ENCODE measurements at places on chromosomes 2 and 18.

DNA sequence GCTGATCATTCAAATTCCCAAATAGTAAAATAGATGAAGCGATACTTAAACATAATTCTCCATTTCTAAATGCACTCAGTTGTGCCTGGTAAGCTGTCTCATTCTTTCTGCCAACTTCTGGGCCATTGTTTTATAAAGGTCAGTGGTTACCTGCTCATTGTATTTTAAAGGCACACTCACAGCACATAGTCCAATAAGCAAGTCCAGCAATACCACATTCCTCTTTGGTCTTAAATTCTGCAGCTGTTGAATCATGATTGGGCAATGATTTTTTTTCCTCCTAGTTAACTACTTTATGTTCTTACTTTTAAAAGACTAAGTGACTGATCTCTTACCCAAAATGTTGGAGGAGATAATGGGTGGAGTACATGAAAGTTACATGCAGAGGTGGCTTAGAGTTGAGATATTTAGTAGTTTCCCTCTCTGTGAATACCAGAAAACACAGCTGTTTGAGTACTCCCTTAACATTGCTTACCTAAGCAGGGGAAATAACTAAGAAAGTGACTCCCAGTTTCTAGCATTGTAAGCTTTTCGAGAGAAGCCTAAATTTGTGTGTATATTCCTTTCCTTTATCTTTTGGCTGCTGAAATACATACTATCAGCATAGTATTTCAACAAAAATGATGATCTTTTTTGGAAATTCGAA, 220.7 kb downstream of the CAMKMT start:
- DNase-seq, result no peak

DNA sequence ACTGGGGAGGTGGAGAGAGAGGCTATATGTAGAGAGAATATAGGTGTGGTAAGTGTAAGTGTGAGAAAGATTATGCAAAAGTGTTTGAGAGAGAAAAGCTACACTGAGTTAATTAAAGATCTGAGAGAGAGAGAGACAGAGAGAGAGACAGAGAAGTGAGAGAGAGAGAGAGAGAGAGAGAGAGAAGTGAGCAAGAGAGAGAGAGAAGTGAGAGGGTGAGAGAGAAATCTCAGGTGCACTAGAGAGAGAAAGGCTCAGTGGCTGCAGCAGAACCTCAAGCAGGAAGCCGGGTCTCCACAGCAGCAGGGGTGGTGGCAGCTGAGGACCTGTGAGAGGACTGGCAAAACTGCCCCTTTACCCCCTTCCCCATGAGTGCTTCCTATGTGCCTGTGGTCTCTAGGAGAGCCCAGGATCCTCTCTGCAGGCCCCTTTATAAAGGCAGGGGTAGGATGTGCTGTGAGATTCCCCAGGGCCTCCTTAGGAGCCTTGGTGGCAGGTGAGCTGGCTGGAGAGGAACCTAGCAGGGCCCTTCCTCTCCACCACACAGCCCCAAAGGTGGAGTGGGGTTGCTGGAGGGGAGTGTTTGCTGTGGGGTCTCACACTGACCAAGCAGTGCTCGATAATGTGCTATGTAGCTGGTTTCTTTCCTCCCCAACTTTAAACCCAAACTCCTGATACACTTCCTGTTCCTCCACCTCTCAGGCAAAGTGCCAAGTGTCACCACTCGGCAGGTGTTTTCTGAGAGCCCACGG, 52.6 kb downstream of the SLC4A5 start:
- no peak for DNase-seq

DNA sequence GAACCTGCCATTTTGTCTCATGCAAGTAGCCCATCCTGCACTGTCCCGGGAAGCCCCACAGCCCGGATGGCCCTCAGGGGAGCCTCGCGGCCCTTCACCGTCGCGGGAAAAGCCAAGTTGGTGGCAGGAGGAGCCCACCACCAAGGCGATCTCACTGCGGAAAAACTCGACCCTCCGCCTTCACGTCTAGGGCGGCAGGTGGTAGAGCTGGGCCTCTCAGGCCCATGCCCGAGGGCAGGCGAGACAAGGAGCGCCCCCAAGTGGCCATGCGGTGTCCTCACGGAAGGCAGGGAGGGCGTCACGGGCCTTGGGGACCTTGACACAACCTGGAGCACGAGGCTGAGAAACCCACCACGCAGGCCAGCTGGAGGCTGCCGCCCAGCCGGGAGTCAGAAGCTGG, 34.8 kb upstream of the SKA1 start:
- no peak for DNase-seq

- no peak for DNase-seq
Measured at GRCh38 chr2:24174851-24175277, at the start of gene FAM228A. Gene FAM228A (plus strand): TSS chr2:24175053. CDS start chr2:24175481, 428 bp downstream.

DNA sequence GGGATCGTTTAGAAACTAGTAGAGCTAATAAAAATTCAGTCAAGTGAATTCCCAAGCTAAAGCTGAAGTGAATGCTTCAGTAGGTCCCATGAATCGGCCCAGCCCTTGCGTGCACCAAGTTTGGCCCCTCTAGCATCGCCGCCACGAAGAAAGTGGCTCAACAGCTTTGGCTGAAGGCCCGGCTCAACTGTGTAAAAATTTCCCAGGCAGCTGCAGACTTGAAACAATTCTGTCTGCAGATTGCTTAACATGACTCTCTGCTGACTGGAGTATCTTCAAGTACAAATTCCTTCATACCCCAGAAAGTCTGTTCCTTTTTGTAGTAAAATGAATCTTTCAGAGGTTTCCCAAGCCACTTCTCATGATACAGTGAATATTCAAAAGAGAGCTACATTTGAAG, 32.7 kb downstream of the ALMS1 start:
- peak; percentile 81 for DNase-seq

GRCh38 chr2:191696001-191696400, 18.1 kb downstream of the NABP1 start:
- DNase-seq, result peak; percentile 39

DNA sequence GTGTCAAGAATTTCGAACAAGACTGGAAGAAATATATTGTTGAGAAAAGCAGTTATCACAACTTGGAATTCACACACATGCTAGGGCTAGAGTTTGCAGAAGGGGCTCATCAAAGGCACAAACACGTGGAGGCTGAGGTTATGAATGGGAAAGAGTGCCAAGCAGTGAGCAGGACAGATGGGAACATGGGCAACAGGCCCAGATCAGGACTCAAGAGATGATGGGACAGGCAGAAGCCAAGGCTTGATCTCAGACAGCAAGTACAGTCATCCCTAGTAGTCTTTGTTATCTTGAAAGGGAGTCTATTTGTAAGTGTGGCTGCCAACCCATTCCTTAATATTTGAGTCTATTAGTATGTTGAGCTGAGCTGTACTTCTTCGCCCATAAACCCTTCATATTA, 22.2 kb upstream of the EPC2 start:
- DNase-seq, result no peak
